ENCODE measurements at places on chromosomes 13 and 19. TPM values are rescaled to one million over a fixed set of nuclear protein-coding genes. Genes with fewer than 3 reads are reported as not detected.

C13orf42 gene
- not detected for total RNA-seq

PODNL1 gene
- total RNA-seq: 0.43 TPM

TRMT1 gene
- total RNA-seq: 34.9 TPM

MTMR6 gene
- 9.8 TPM for total RNA-seq

SYNGR4 gene
- total RNA-seq: not detected

NLRP7 gene
- total RNA-seq: not detected

RNF113B gene
- not detected for total RNA-seq

ANGPTL4 gene
- total RNA-seq: 0.22 TPM

FREM2 gene
- total RNA-seq: 0.39 TPM

ZNF414 gene
- total RNA-seq: 7.4 TPM

ERICH6B gene
- not detected for total RNA-seq

PLPPR3 gene
- not detected for total RNA-seq

BEST2 gene
- total RNA-seq: not detected

ZNF808 gene
- 17.8 TPM for total RNA-seq

ZNF626 gene
- 21.9 TPM for total RNA-seq

MLNR gene
- total RNA-seq: not detected

VSTM2B gene
- not detected for total RNA-seq

SLC10A2 gene
- not detected for total RNA-seq

CTXN1 gene
- total RNA-seq: 0.39 TPM

SOX21 gene
- total RNA-seq: not detected

TEX26 gene
- not detected for total RNA-seq

CYP4F8 gene
- not detected for total RNA-seq

RXFP2 gene
- total RNA-seq: not detected

KRTDAP gene
- not detected for total RNA-seq

TMPRSS9 gene
- total RNA-seq: not detected

FXYD1 gene
- total RNA-seq: not detected

HCST gene
- 3.5 TPM for total RNA-seq

SLC7A9 gene
- total RNA-seq: 0.39 TPM

ZNF419 gene
- total RNA-seq: 7.8 TPM

OR4F17 gene
- not detected for total RNA-seq

LMTK3 gene
- 2.1 TPM for total RNA-seq

FNDC3A gene
- total RNA-seq: 71.5 TPM

C5AR2 gene
- under 0.01 TPM for total RNA-seq

ALOX5AP gene
- total RNA-seq: 0.76 TPM

GPR12 gene
- total RNA-seq: not detected

OVOL3 gene
- total RNA-seq: not detected

ERCC1 gene
- 73.0 TPM for total RNA-seq

ZNF528 gene
- 25.1 TPM for total RNA-seq

HSD11B1L gene
- total RNA-seq: 13.0 TPM

SSBP4 gene
- 44.8 TPM for total RNA-seq

TECR gene
- 111 TPM for total RNA-seq

CD79A gene
- total RNA-seq: 0.87 TPM

MPV17L2 gene
- total RNA-seq: 14.3 TPM

Measured in placental epithelial cell (primary cell).